ENCODE measurements at places on chromosomes 1 and 21. TPM values are rescaled to one million over a fixed set of nuclear protein-coding genes. Genes with fewer than 3 reads are reported as not detected.

The CGN gene
- total RNA-seq = 68.7 TPM

The RIMS3 gene
- 19.9 TPM for total RNA-seq

The GPR52 gene
- 0.22 TPM for total RNA-seq

The HMCN1 gene
- 5.6 TPM for total RNA-seq

The ANXA9 gene
- total RNA-seq = 1.6 TPM

The KIF14 gene
- 20.7 TPM for total RNA-seq

The ZNF683 gene
- total RNA-seq = not detected

The SPAG17 gene
- 0.71 TPM for total RNA-seq

The IVL gene
- total RNA-seq = not detected

Measured in WTC11 (cell line).